ENCODE measurements at places on chromosomes 2 and 18.

GRCh38 chr18:12599543-12599942 lies 58.4 kb downstream of the SPIRE1 start:
- no peak for DNase-seq

GRCh38 chr18:8757396-8757997 lies 52.1 kb downstream of the MTCL1 start:
- no peak for DNase-seq

DNA sequence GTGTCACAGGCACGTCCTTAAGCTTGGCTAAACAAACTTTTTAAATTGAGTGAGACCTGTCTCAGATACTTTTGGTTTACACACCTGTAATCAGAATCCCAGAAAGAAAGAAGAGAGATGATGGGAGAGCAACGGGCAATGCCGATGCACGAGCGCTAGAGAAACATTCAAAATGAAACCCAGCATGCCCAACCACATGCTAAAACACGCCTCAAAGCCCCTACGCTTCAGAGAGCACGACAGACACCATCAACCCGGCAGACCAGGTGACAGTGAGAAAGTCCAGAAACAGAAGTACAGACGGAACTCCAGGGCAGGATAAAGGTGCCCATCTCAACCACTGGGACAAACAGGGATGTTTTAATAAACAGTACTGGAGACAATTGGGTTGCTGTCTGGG lies 85.5 kb downstream of the HDAC4 start:
- DNase-seq, result no peak

DNA sequence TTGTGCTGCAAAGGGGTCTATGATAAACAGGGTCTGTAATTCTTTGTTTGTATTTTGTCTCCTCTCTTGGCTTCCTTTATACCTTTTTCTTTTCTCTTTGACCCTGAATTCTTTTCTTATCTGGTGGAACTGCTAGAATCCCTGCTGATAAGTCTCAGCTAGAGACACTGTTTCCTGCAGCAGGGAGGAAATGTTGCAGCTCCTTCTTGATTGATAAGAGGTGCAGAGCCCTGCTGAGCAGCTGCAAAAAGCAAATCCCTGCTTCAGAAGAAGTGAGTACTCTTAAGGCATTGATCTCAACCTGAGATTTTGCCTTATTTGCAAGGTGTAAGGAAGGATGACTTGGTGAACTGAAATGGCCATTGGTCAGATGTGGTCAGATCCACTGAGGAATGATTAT lies 167.8 kb downstream of the NUP35 start:
- no peak for DNase-seq

DNA sequence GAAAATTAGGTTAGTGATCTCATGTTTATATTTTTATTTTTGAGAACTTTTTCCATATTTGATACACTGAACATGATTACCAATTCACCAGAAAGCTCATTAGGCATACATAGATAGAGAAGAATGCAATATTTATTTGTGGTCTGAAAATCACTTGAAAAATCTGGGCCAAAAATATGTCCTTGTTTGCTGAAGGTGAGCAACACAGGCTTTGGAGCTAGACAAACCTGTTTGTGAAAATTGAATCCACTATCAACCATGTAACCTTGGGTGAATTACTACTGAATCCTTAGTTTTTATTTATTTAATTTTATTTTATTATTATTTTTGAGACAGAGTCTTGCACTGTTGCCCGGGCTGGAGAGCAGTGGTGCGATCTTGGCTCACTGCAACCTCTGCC lies 46.5 kb upstream of the ZSWIM2 start:
- no peak for DNase-seq

DNA sequence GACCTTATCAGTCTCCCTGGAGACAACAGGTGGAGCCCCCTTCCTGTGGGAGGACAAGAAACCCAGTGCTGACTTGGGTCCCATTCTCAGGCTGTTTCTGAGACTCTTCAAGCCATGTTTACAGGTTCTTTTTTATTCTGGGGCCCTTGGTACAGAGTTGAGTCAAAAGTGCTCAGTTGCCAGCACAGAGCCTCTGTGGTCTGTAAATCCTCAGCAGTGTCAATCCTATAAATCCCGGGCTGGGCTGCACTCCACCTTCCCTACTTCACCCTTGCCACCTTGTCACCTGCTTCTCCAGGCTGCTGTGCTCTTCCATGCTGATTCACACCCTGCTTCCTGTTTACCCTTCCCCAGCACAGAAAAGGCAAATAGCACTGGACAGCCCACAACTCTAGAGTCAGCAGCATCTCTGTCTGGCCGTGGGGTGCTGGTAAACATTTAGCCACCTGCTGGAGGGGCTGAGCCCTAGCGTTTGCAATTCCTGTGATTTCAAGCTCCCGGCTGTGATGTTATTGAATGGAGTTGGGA lies 74.7 kb downstream of the TNFRSF11A start:
- DNase-seq, result peak; percentile 89

GRCh38 chr18:34771958-34772357 lies 61.9 kb downstream of the DTNA start:
- DNase-seq, result no peak

GRCh38 chr2:220219371-220219770 lies 591.9 kb downstream of the SLC4A3 start:
- no peak for DNase-seq

- no peak for DNase-seq
These were observed 42.6 kb downstream of the TTR start for GRCh38 chr18:31634331-31634713.

DNA sequence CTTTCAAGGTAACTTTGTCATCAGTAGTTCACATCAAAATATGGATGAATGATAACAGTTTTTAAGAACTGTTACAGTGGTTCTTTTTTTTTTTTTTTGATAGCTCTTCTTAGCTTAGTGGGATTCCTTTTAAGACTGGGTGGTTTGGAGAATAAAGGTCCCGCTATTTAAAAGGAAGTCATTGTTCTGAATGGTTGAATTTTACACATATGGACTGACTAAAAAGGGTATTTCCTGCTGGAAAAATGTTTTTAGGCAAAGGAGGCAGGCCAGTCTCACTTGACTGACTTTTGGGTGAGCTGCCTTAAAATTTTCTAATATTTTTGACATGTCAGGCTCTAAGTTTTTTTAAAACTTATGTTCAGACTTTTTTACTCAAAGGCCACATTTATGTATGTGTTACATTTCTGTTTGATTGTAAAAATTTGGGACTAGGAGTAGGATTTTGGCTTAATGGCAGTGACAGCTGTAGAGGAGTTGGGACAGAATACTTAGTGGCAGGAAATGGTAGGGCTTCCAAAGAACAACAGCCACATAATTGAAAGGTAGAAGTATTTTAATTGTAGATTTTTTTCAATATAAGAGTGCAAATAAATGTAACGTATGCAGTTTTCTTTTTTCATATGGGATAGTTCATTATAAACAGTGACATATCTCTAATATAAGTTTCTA lies 13.7 kb downstream of the VAPA start:
- DNase-seq, result no peak

- no peak for DNase-seq
These were observed 387.3 kb downstream of the STK39 start for GRCh38 chr2:167860082-167860481.

DNA sequence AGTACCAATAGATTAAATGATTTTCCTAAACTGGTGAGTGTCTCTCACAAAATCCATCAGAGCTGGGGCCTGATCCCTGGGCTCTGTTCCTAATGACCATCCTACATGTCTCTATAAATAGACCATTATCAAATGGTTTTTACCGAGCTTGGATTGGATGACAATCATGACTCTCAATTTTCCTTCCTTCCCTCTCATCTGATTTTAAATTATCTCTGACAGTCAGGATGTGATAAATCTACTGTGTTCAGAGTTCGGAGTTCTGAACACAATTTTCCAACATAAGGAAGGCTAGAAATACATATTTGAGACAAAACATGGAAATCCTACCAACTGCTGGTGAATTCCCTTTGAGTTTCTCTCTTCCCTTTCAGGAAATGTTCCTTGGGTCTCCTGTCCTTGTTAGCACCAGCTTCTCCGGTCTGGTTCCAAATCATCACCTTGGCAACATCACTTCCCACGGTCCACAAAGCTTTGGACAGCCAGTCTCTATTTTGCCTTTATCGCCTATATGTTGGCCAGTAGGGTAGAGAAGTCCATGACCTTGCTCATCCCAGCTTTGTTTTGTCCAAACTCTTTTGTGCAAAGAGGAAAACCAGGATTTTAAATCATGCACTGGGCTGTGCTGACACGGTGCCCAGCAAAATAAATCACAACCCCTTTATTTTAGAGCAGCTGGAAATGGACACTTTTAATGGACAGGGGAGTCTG lies 139.6 kb upstream of the ITGA6 start:
- no peak for DNase-seq

DNA sequence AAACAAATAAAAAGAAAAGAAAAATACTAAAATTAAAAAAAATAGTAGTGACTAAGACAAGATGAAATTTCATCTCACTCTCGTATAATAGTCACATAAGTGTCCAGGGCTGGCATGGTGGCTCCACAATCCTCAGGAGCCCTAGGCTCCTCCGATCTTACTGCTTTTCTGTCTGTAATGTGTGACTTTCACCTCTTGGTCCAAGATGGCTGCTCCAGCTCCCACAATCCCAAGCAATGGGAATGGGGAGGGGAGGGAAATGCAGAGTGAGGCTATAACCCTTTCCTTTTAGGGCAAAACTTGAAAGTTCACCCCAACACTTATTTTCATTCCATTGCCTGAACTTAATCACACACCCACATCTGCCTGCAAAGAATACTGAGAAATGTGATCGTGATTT lies 90.4 kb downstream of the MOGAT1 start:
- DNase-seq, result no peak

- DNase-seq, result no peak
These were observed 50.3 kb downstream of the RPL37A start for GRCh38 chr2:216548901-216549331.

DNA sequence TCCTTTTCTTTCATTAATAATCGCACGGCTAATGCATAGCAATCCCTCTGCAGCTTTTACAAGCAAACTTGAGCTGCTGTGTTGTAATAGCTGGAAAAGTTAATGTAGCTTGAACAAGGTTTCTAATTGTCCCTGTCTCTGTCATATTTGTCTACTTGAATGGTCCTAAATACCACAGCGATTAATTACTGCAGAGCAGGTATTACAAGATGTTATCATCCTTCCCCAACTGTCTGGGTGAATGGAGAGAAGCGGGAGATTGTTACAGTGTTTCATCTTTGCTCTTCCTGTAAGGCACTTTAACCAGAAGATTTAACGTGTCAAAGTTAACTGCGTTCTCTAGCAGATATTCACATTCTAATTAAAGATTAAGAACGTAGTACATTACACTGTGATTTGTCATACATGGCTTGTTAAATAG lies 422.2 kb upstream of the POU3F3 start:
- no peak for DNase-seq

DNA sequence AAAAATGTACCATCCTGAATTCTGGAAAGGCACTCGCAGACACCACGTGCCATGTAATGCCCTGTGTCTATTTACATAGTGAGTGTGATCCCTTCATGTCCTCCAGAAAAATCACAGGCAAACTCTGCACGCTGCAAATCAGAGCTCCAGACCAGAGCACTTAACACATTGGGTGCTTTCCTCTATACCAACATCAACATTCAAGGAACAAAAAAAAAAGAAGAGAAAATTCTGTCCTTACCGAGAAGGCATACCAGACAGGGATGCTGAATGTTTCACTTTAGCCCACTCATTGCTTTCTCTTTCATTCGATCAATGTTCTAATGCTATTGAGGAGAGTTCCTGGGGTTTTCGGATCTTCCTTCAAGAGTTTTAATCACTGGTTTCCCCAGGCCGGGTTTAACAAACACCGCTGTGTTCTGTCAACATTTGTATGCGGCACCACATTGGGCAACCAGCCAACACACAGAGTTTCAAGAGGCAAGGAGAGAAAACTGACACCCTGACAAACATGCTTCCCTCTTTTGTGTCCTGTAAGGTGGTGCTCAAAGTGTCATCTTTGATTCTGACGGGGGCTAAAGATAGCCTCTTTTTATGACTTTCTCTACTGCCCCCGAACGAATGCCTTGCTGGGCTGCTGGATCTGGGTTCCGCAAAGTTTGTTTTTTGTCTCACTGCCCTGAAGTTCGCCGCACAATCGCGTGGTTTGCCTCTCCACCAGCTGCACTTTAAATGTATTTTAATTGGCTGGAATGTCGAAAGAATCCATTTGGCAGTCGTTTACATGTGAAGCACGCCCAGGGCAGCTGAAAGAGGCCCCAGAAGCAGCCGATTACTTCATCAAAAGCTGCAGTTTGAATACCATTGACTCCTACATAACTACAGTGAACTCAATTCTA lies 106.4 kb upstream of the NCKAP5 start:
- DNase-seq, result peak; percentile 97

GRCh38 chr2:109304242-109304641 lies 175.2 kb downstream of the SH3RF3 start:
- DNase-seq, result no peak

GRCh38 chr18:43482136-43482535 lies 204.8 kb upstream of the SYT4 start:
- no peak for DNase-seq

- peak; percentile 52 for DNase-seq
These were observed 458.7 kb upstream of the HNRNPA3 start for GRCh38 chr2:176753752-176754474.

DNA sequence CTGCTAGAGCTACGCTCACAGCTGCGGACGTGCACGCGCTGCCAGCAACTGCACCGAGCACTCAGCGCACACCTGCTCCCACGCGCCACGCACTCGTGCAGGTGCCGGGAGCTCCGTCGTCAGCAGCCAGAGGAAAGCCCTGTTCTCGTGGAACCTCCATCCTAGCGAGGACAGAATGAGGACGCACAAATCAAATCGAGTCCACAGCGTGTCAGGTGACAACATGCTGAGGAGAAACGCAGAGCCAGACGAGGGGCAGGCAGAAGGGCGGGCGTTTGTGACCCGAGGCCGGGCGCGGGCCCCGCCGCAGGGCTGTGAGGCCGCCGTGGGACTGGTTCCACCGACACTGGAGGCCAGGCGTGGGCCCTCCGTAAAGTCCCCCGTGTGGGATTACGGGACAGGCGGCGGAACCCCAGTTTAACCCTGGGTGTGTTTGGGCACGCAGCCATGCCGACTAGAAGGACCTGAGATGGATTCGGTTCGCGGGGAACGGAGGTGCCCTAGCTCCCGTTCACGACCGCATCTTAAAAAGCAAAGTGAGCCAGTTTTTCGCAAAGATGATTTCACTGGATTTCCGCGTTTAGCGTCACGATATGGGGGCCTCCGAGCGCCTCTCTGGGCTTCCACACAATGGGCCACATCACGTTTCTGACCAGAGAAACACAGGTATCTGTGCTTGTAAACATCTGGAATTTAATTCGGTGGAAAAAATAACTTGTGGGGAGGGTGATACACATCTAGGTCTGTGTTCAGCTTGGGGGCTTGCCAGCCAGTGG lies 26.9 kb upstream of the ALKAL2 start:
- no peak for DNase-seq

GRCh38 chr18:45547910-45548309 lies 67.4 kb upstream of the SLC14A2 start:
- no peak for DNase-seq

DNA sequence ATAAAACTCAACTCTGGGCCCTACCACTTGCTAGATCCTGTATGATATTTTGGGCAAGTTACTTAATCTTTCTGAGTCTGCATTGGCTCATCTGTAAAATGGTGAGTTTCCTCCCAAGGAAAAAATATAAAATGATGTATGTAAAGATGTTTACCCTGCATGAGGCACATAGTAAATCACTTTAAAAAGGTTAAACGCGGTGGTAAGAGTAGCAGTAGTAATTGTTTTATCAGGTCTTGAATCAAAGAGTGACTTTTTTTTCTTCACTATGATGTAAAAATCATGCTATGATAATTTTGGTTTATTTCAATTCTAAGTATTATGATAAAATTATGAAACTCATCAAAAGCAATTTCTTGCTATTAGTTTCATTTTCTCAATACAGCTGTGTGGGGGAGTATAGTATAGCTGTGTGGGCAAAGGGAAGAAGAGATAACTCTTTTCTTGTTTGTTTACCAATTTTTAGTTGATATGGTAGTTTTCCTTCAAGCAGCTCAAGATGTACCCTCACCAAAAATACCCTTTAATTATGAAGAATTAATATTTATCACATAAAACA lies 10.7 kb downstream of the ARHGAP15 start:
- DNase-seq, result no peak
